ENCODE measurements at places on chromosomes 7 and 10. TPM values are rescaled to one million over a fixed set of nuclear protein-coding genes. Genes with fewer than 3 reads are reported as not detected.

The CYP3A5 gene
- not detected for total RNA-seq

DNA sequence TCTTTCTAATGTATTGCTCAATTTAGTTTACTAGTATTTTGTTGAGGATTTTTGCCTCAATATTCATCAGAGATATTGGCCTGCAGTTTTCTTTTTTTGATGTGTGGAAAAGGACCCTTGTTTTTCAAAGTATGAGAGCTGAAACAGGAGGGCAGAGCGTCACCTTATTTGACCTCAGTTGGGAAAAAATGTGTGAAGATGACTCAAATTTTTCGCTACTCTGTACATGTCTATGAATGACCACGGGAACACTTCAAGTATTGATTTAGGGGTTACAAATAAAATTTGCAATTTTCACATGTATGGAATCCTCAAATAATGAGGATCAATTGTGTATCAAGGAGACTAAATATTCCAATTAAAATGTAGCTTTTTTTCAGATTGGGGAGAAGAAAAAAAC, 103.1 kb downstream of the ZFAND4 start:
- no peak for DNase-seq

The RNF32 gene
- 3.8 TPM for total RNA-seq

The NPFFR1 gene
- not detected for total RNA-seq

DNA sequence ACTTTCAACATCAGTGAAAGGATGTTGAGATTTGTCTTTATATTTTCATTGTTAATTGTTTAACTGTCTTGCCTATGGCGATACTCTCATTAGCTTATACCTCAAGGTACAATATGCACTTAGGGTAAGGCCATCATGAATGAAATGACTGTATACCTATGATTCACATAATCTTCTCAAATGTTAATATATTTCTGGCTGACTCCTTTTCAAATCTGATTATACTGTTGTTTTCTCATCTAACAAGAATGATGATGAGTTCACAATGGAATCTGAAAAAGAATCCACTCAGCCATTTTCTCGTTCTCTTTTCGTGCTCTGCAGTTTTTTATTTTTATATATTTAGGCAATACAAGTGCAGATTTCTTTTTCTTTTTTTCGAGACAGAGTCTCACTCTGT, 159.1 kb downstream of the ARHGAP12 start:
- DNase-seq, result no peak

- no peak for DNase-seq
Observed at GRCh38 chr7:111090846-111091245, at the start of gene LRRN3. TSS of gene LRRN3 (plus strand) at chr7:111091127. CDS start at chr7:111122773, 31,646 bp downstream.
